ENCODE measurements at places on chromosomes 5 and 9.
A peak's percentile ranks its signal among the peaks of the same experiment; 100 is the strongest.

DNA sequence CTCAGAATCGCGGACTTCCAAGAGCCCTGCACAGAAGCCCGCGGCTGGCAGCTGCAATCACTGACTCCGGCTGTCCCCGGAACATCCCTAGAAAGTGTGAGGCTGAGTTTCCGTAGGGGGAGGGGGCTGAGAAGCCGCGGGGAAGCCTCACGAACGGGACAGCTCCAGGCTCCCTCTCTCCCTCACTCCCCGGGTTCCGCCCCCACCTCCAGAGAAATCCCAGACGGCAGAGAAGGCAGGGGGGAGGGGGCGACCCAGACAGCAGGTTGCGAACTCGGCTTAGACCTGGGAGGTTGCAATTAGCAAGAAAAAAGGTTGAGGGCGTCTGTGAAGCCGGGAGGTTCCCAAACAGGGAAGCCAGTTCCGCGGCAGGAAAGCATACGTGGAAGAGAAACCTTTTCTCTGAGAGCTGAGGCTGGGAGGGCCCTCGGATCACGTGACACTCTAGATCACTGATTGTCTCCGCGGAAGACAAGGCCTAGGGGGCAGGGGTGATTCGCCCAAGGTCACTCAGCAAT lies 73.8 kb upstream of the CPLX2 start:
- no peak for DNase-seq

DNA sequence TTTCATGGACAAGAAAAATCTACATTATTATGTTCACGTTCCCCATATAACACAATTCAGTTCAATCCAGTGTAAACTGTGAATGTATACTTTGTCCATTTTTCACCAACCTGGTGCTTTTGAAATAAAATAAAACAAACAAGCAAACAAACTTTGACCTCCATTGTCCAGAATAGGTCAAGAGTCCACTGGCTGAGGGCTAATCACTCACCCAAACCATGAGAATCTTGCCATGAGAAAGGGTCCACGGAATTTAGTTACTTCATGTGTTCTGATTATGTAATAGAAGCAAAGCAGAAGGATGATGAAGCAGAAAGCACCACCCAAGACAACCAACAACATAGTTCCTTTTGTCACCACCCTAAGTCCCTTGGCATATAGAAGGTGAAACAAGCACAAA lies 28.7 kb downstream of the DIAPH1 start:
- DNase-seq, result no peak

DNA sequence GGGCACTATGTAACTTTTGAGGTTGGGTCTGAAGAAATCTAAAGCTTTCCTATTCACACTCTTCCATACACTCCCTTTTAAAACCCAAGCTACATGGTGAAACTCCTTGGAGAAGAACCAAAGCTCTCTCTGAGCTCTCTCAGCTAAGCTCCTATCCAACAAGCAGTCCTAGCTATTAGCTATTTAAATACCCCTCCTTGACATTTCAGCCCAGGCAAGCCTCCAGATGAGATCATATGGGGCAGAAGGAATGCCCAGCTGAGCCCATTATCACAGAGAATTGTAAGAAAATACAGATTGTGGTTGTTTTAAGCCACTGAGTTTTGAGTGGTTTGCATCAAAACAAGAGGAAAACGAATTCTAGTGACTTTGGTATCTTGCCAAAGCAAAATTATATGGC lies 15.2 kb downstream of the HSPB3 start:
- DNase-seq, result peak; percentile 93

DNA sequence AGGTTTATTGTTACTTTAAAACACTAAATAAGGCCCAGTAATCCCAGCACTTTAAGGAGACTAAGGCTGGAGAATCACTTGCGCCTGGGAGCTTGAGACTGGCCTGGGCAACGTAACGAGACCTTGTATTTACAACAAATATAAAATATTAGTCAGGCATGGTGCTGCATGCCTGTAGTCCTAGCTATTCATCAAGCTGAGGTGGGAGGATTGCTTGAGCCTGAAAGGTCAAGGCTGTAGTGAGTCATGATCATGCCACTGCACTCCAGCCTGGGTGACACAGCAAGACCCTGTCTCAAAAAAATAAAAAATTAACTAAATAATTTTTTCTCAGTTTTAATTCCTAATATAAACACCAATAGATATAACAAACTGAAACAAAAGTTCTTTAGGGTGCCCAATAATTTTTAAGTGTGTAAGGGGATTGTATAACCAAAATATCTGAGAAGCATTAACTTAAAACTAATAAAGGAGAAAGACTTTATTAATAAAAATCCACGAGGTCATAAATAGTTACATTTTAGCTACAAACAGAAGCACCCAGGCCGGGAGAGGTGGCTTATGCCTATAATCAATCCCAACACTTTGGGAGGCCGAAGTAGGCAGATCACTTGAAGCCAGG lies 32.7 kb downstream of the FAM13B start:
- no peak for DNase-seq

GRCh38 chr5:150989695-150990094 lies 30.7 kb upstream of the GPX3 start:
- DNase-seq, result no peak

DNA sequence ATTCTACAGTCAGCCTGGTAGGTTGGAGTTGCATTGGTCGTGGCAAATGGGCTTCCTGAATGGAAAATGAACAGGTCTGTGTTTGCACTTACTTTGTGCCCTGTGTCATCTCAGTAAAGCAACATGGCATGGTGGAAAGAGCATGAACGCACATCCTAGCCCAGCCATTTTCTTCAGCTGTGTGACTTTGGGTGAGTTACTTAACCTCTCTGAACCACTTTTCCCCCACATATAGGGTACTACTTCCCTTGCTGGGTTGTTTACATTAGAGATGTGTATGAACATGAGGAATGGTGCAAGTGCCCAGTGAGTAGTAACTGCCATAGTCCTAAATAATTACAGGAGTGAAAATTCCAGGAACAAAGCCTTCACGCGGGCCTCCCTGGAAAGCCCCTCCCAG lies 83.6 kb downstream of the MVB12B start:
- no peak for DNase-seq
